ENCODE measurements at places on chromosomes 1 and 21.

DNA sequence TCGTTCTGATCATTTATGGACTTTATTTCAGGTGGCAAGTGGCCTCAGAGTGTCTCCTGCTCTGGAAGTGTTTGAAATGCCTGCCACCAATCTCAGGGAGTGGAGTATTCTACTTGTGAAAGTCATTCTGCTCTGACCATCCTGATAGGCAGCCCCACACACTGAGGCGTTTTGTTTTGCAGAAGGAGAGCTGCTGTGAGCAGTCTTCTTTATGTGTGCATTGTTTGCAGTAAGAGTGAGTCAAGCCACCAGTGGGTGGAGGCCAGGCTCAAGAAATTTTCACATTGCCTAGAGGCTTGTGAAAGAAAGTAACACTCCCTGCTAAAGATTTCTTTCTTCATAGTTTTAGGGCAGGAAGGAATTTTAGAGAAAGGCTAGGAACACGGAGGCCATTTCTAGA is 204.4 kb downstream of the SLC35F3 start:
- no peak for DNase-seq

- DNase-seq: no peak
Observed at GRCh38 chr1:1956101-1956500, 37.0 kb upstream of the TMEM52 start.

GRCh38 chr1:206094024-206094423 is 23.2 kb downstream of the AVPR1B start:
- DNase-seq: no peak

- no peak for DNase-seq
Observed at GRCh38 chr1:85568660-85569059, 11.9 kb upstream of the CCN1 start.

DNA sequence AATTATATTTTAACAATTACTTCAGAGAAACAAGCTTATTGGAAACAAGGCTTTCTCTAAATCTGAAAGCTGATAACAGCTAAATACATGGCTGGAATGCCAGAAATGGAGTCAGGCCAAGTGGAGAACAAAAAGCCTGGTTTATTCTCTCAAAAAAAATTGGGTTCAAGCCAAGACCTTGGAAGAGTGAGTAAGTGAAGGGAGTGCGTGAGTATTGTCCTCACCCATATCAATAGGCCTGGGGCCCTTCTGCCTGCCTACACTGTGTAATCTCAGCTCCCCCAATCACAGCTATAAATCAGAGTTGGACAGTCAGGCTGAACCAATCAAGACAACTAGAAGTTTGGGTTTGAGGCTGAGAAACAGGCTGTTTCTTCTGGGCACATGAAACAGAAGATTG is 7.4 kb downstream of the KYAT3 start:
- DNase-seq: peak; percentile 93

GRCh38 chr1:58895082-58895481 is 111.2 kb upstream of the JUN start:
- DNase-seq: no peak

DNA sequence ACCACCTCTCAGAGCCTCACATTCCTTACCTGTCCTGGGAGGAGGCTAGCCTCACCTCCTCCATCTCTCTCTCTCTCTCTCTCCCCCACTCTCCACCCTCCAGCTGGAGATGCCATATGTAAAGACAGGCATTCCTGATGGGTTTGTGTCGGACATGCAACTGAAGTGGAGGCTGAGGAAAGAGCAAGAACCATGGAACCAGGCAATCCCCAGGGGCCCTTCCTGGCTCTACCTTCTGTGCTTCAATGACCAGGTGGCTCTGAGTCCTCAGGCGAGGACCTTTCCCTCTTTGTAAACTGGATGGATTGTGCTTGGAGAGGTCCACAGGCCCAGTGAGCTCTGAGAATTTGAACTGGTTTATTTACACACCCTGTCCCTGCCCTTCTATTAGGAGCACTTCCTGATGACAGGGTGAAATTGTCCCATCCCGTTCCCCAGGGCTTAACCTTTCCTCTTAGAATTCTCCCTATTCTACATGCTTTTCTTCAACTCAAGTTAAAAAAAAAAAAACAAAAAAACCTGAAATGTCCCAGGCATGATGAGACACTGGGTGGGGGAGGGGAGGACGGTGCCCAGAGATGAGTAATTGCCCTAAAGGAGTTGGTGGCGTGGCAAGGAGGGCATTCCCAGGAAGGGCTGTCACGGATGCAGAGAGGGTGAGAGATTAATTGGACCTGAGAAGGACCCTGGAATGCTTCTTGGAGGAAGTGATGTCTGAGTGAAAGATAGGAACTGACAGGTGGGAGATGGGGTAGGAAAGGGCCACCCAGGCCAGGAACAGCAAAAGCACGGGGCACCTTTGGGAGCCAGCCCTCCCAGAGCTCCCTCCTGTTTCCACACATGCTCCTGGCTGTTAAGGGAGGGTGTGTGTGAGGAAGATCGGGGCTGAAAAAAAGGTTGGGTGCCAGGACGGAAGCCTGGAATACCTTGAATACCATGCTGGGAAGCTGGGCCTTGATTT is 50.2 kb upstream of the WASF2 start:
- DNase-seq: peak; percentile 98

DNA sequence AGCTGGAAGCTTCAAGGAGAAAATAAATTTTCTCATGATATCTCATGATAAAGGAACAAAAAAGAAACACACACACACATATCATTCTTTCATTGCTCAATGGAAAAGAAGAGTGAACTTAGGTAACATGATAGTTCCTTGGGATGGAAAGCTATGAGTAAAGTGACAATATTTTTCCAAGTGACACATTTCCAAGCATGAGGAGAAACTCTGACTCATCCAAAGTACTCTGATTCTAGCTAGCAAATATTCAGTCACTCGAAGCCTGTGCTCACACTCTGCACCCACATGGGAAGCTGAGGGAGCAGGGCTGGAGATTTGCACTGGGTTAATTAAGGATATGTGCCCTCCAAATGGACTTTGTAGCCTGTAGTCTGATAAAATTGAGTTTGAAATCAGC is 222.4 kb downstream of the LRRC40 start:
- peak; percentile 78 for DNase-seq

- DNase-seq: peak; percentile 89
Observed at GRCh38 chr21:38355992-38356781, 99.4 kb downstream of the KCNJ15 start.

DNA sequence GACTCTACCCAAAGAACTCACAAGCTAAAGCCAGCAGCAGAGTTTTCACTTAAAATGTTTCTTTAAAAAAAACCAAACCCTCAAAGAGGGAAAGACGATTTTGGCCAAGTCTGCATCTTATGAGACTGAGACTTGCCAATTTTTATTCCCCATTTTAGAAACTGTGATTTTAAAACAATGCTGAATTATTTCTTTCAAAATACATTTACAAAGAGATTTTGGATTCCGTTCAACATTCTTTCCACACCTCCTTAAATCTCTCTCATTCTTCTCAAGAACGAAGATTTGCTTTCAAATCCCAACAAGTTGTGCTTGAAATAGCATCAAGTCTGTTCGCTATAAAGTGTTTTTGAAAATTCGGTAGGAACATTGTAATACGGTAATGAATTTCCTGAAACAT is 133.9 kb upstream of the VANGL1 start:
- DNase-seq: no peak

- DNase-seq: no peak
Observed at GRCh38 chr21:30227128-30227527, 11.2 kb upstream of the CLDN8 start.

DNA sequence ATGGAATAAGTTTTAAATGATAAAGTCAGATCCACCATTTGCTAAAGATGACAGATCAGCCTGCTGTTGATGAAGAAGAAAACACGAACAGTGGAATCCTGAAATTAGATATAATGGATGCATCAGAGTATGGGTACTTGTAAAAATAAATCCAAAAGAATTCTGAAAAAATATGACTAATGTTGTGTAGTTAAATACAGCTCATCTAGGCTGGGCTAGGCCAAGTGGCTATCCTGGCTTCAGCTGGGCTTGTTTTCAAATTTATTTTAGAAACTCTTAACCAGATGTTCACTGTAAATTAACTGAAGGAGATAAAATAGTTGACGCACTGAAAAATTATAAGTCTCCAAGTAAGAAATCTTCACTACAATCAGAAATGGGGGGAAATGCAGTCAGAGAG is 7.4 kb upstream of the RGS2 start:
- DNase-seq: no peak

- no peak for DNase-seq
Observed at GRCh38 chr21:31732597-31733550, 956 bp upstream of the SCAF4 start.

- DNase-seq: no peak
Observed at GRCh38 chr1:24438423-24438901, 22.9 kb downstream of the NIPAL3 start.

DNA sequence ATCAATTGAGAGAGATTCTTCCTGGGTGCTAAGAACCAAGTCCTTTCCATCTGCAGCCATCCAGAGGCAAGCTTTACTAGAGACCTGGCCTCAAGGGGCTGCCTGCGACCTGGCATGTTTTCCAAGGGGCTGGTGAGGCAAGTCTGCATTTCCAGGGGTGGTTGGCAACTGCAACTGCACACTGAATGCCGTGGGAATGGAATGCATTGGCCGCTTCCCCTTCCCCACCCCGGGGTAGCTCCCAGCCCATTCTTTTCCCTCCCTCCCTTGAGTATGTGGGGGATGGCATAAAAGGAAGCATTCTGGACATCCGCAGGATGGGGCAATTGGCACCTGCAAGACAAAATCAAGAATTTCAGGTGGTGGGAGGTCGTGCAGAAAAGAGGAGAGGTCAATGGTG is 155.1 kb downstream of the IGSF21 start:
- DNase-seq: no peak

GRCh38 chr1:114510274-114511031 is 550 bp downstream of the TRIM33 start:
- DNase-seq: peak; percentile 78

DNA sequence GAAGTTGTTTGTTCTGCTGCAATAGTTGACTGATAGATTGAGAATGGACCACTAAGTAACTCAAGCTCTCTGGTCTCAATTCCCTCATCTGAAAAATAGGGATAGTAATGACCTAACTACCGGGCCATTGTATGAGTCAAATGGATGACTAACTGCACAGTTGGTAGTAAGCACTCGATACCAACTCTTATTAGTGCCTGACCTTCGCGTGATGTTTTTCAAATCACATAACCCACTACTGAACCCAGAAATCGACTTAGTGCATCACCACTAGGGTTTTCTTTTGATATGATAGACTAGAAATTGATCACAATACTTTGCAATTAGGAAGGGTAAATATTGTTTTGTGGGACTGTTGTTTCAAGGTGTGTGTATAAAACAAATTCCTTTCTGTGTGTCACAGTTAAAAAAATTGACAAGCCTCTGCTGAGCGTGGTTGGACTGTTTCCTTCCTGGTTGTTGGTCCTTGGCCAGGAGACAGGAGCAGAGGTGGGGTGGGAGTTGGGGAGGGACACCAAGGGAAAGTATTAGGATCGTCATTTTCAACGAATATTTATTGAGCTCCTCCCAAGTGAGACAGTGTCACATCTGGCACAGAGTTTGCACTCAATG is 54.0 kb upstream of the LRP8 start:
- peak; percentile 34 for DNase-seq

DNA sequence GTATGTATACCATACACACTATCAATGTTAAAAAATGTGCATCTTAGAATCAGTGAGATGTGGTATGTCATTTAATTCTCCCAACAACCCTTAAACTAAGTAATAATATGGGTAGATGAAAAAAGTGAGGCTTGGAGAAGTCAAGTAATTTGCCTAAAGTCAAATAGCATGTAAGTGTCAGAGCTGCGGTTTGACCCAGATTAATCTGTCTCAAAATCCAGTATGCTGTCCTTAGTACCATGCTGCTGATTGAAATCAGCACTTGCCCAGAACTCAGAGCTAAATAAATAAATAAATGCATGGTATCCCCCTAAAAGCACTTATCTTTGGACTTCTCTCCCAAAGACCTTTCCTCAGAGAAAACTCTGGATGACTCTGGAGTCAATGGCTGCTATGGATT is 16.7 kb downstream of the BCL9 start:
- no peak for DNase-seq

- peak; percentile 10 for DNase-seq
Observed at GRCh38 chr1:100266741-100267140, 725 bp downstream of the RTCA start.

DNA sequence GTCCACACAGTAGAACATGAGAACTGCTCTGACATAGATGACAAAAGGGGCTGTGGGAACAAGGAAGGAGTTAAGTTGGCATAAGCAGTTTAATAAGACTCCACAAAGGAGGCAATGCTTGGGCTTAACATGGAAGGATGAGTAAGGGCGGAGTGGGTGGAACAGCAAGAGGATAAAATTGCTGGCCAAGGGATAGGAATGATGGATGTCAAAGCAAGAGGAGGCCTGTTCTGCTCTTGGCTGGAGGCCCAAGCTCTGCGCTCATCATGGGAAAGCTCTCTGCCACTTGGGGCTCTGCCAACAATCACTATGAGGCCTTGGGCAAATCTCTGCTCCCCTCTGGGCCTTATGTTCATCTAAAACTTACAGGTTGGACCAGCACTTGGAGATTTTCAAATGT is 98.3 kb upstream of the CAMK1G start:
- DNase-seq: peak; percentile 14

- no peak for DNase-seq
Observed at GRCh38 chr21:41367301-41367944, 5.6 kb downstream of the MX2 start.

DNA sequence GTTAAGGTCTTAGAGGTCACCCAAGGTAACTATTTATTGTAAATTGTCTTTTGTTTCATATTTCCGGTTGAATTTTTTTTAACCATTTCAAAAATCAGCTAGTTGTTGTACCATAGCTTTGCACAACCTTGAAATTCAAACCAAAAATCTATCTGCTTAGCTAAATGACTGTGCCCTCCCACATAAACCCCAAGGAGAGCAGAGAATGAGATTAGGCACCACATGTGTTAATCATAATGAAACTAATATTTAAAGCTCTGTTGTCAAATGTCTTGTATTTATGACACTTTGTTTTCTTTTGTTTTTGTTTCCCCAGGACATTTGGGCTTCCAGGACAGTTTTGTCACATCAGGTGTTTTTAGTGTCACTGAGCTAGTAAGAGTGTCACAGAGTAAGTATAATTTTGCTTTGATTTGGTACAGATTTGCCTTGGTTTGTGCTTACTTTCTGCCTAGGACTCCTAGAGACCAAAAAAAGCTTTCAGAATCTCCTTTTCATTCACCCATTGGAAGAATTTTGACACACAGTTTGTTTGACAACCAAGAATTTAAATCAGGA is 249.9 kb downstream of the NFIA start:
- no peak for DNase-seq

DNA sequence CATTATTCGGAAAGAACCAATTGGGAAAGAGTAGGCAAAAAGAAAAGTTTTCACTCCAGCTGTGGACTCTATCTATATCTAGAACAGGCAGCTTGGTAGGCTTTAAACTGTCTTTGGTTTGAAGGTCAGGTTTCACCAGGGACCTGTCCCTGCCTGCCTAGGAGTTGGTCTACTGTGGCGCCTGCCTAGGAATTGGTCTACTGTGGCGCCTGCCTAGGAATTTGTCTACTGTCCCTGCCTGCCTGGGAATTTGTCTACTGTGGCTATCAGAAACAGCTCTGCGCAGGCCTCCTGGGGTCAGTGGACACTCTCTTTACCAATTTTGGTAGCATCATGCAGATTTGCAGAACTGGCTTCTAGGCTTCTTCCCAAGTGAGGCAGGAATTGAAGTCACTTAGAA is 13.8 kb downstream of the USP25 start:
- no peak for DNase-seq

Data from foreskin fibroblast (primary cell).